Epithelial cell of umbilical artery (primary cell): ENCODE measurements at places on chromosomes 6 and 20. TPM values are rescaled to one million over a fixed set of nuclear protein-coding genes. Genes with fewer than 3 reads are reported as not detected.

Gene CHD6
- total RNA-seq = 20.1 and 26.0 TPM in 2 replicates

Gene FILIP1
- total RNA-seq = 12.2 and 16.2 TPM in 2 replicates

Gene RUNX2
- under 0.01 TPM in 1 of 2 replicates, not detected in the other for total RNA-seq

Gene KIF25
- total RNA-seq = not detected in 2 replicates

Gene TRAPPC3L
- under 0.01 TPM in 1 of 2 replicates, not detected in the other for total RNA-seq

Gene CBLN4
- total RNA-seq = not detected in 2 replicates

Gene PPDPF
- total RNA-seq = 13.0 and 17.5 TPM in 2 replicates

Gene HLA-DMB
- 0.97 and 2.3 TPM in 2 replicates for total RNA-seq

Gene C6orf89
- total RNA-seq = 19.2 and 23.3 TPM in 2 replicates

Gene GSTA1
- total RNA-seq = not detected in 2 replicates

Gene PRKN
- total RNA-seq = 0.15 and 0.97 TPM in 2 replicates

Gene MCHR2
- not detected in 2 replicates for total RNA-seq

Gene XKR7
- total RNA-seq = not detected in 2 replicates

Gene MAFB
- total RNA-seq = 0.15 and 0.65 TPM in 2 replicates

Gene CUL7
- 25.8 and 26.6 TPM in 2 replicates for total RNA-seq

Gene CRISP2
- under 0.01 TPM in 1 of 2 replicates, not detected in the other for total RNA-seq

Gene CGA
- not detected in 2 replicates for total RNA-seq

Gene PRR18
- not detected in 2 replicates for total RNA-seq

Gene ADTRP
- total RNA-seq = 5.3 and 9.1 TPM in 2 replicates

Gene TRIM40
- not detected in 2 replicates for total RNA-seq

Gene FOXP4
- 1.9 and 2.9 TPM in 2 replicates for total RNA-seq

Gene TUBB1
- not detected in 2 replicates for total RNA-seq

Gene IL17A
- not detected in 2 replicates for total RNA-seq

Gene GLP1R
- not detected in 2 replicates for total RNA-seq

Gene C6orf141
- total RNA-seq = 2.6 and 2.7 TPM in 2 replicates

Gene TUBB2B
- 3.6 and 5.2 TPM in 2 replicates for total RNA-seq

Gene SYCP2L
- under 0.01 TPM in 1 of 2 replicates, not detected in the other for total RNA-seq

Gene SLC25A27
- 0.32 and 1.5 TPM in 2 replicates for total RNA-seq

Gene PRDM13
- total RNA-seq = not detected in 2 replicates
